NCI-H2107 (cell line): ENCODE measurements at places on chromosomes 4 and X.

DNA sequence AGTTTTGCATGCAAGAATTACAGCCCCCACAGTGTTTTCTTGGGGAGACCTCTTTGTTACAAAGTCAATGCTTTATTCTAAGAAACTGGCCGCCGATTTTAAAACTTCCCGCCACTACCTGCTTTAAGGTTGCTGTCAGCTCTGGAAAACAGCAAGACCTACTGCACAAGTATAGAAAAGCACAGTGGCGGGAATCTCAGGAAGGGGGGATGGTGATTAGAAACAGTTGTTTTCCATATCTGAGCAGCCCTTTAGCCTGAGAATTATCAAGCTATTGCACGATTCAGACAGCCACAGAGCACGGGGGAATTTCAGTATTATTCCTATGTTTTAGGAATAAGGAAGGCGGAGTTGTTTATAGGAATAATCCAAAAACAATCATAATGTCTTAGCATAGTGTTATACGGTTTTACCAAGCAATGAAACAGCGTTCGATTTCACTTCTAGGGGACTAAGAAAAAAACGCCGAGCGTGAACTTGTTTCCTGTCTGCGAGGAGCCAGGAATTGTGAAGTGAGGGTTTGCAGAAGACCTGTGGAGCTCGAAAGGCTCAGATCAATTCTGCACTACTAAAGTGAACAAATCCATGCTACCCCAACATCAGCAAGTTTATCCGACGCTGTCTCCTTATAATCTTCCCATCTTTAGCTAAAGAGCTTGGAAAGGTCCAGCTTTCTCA is 81.3 kb downstream of the HMGN5 start:
- DNase-seq = no peak

DNA sequence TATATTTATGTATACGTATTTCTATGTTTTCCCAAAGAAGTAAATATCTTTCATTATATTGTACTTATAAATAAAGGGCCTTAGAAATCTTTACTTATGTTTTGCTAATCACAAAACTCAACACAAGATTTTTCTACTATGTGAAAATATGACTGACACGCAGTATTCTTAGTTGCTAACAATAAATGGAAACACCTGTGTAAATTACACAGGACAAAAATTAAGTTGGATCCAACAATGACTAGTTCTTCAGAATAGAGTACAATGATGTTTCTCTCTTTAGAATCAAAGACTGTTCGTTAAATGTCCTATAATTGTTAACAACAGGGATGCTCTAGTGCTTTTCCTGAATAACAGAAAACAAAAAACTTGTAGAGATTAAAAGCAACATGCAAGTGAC is 96.1 kb downstream of the PPP3CA start:
- DNase-seq = no peak

DNA sequence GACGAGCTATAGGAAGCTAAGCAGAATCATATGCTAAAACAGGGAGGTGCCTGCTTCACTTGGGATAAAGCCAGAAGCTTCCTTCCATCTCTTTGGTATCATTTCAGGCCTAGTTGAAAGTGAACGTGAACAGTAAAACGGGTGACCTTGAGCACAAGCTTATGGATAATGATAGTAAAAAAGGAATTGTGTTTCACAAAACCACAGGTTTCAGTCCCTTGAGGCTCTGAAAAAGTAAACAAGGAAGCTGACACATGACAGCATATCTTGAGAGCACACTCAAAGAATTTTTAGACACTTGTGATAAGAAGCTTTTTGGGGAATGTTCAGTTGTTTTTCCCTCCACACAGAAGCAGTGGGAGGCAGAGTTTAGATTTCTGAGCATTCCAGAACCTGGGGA is 286.1 kb downstream of the DCHS2 start:
- no peak for DNase-seq

DNA sequence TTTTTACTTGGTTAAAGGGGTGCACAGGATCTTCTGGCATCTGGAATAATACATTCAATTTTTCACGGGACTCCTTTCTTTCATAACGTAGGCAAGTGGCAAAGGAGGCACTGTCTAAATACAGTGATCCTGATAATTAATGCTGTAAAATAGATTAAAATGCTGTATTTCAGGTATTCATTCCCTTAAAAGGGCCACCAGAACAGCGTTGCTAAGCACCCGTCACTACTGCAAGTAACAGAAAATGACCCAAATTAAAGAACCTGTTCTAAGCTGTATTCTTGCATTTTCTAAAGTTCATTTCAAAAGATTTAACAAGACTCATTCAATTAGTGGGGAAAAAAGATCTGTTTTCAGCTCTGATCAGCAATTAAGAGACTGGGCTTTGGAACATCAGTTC is 208.2 kb downstream of the TENM3 start:
- DNase-seq = no peak

- no peak for DNase-seq
Measured at GRCh38 chr4:749698-750666, 44.4 kb downstream of the PCGF3 start.

GRCh38 chrX:48487362-48487798 is 11.4 kb downstream of the FTSJ1 start:
- DNase-seq = no peak

GRCh38 chr4:13309751-13310150 is 174.4 kb downstream of the RAB28 start:
- DNase-seq = no peak
